Activated CD8-positive, alpha-beta T cell treated with anti-CD3 and anti-CD28 coated beads for 36 hours (primary cell): ENCODE measurements at places on chromosomes 4 and X.
A peak's percentile ranks its signal among the peaks of the same experiment; 100 is the strongest.

DNA sequence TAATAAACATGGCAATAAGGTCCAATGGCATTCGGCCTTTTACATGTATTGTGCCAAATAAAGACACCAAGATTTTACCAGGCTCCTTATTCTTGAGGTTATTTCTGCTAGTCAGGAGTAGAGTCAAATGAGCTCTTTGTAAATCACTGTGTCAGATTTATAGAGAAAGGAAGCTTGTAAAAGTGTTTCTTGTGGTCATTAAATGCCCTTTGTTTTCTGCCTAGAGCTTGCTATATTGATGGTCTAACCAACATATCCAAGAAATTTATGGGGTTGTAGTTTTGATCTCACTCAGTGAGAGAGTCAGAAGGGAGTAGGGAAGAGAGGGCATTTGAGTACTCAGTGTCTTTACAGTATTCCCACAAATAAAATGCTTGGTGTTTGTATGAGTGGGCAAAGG is 86.2 kb upstream of the FRMPD4 start:
- H3K4me1 ChIP-seq, result no peaks in the 10 kb centered on the region
- no peak for DNase-seq
- H3K27ac ChIP-seq, result no peak overlapping the region
- no peak overlapping the region for H3K4me3 ChIP-seq

DNA sequence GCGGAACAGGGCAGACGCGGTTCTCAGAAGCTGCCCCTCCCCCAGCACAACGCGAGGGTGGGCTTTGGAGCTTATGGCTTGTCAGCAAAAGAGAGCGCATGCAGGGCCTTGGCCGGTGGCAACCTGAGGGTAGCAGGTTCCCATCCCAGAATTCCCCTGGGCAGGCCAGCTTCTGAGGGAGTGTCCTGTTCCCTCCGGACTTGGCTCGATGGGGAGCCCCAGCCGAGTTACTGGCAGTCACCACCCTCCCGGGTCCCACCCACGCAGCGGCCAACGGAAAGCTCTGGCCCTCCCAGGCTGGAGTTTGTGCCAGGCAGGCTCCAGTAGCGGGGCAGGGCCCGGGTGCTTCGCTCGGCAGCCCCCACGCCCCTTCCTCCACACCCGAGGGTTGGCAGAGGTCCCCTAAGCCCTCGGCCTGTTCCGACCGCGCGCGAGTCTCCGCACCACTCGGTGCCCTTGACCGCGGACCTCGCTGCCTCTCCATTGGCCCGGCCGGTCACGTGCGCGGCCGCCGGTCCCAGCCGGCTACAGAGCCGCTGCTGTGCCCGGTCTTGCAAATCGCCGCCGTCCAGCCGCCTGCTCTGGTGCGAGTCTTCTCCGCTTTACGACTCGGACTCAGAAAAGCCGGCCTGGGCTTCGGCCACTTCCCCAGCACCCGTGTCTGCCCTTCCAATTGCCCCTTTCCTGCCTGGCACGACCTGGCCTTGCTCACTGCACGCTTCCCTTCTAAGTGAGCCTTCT is 20.9 kb upstream of the MTM1 start:
- no peaks in the 10 kb centered on the region for H3K36me3 ChIP-seq
- H3K27ac ChIP-seq, result peak overlapping the region; percentile 80
- peak overlapping the region; percentile 56 for H3K4me3 ChIP-seq
- no peaks in the 10 kb centered on the region for H3K27me3 ChIP-seq
- no peak for DNase-seq

DNA sequence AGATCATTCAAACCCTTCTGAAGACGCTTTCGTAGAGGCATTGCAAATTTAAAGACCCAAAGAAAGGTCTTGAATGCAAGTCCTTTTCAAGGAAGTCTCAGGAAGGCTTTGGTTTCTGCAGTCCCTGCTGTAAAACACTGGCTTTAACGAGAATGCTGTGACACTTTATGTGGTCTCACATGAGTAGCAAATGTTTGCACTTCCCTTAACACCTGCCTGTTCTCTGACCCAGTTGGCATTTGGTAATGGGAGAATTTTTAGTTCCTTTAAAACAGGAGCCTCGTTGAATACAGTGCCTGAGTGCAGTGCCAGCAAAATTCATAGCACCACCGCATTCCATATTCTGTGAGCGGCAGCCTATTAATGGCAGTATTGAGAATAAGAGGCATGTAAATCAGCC is 330.5 kb upstream of the PRKX start:
- H3K36me3 ChIP-seq, result no peaks in the 10 kb centered on the region
- no peak overlapping the region for H3K4me3 ChIP-seq
- no peaks in the 10 kb centered on the region for H3K27me3 ChIP-seq
- no peaks in the 10 kb centered on the region for H3K4me1 ChIP-seq
- no peak for DNase-seq
- H3K27ac ChIP-seq, result no peak overlapping the region

DNA sequence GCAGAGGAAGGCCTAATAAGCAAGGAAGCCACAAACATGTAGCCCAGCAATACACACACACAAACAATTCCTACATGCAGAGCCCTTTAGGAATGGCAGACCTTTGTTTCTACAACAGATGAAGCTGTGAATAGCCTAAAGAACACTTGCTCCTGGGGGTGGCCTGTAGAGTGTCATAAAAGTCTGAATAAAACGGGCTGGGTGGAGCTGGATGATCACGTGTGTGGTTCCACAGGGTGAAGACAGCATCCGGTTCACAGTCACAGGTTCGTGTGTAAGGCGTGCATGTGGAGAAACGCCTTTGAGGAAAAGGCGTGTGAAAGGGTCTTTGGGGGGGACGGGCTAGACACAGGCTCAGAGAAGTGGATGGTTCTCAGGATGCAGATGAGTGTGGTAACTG is 156.1 kb downstream of the AFAP1 start:
- no peak overlapping the region for H3K4me3 ChIP-seq
- H3K4me1 ChIP-seq, result peaks cover 24% of the 10 kb centered on the region
- no peak for DNase-seq
- no peak overlapping the region for H3K27ac ChIP-seq
- no peaks in the 10 kb centered on the region for H3K27me3 ChIP-seq
- H3K36me3 ChIP-seq, result peaks cover 4% of the 10 kb centered on the region

DNA sequence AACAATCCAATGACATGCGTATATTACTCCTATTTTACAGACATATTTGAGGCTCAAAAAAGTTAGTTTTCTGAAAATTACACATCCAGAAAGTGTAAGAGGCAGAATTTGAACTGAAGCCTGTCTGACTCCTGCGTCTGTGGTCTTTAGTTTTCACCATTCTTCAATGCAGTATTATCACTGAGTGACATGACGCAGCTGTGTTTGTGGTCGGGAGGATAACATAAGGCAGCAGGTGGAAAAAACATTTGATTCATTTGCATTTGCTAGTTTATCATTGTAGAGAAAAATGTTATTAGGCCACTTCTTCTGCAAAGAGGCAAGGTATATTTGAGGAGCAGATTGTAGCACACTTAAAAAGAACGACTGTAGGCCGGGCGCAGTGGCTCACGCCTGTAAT is 186.7 kb downstream of the TENM3 start:
- peaks cover 4% of the 10 kb centered on the region for H3K27me3 ChIP-seq
- no peaks in the 10 kb centered on the region for H3K36me3 ChIP-seq
- H3K4me1 ChIP-seq, result no peaks in the 10 kb centered on the region

DNA sequence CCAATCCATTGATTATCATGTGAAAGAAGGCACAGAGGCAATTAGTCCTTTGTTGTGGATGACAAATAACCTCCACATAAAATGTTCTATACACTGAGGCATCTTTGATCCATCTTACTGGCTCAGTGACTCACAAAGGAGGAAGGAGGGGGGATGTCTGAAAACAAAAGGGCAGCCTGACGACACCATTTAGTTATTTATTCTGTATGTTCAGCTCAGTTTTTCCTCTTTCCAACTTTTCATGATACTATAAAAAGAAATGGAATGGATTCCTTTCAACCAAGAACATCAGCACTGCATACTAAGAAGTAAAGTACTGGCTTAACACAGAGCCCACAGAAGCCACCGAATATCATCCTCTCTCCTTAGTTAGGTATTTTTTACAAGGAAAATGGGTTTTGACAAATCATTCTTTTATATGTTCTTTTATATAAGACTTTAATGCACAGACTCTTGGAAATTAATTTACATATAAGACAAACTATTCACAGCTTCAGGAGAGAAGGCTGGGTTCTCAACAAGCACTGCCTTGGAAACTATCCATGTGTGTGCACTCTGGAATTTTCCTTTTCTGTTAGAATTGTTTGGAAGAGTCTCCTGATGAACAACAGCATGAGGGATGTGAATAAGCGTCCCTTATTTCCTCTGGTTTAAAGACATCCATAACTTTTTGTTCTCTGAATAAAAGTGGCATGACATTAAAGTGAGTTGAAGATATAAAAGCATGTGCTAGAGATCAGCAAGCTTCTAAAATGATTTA is 135.6 kb downstream of the TSPAN5 start:
- H3K4me1 ChIP-seq, result peaks cover 43% of the 10 kb centered on the region
- no peaks in the 10 kb centered on the region for H3K36me3 ChIP-seq
- DNase-seq, result no peak
- no peak overlapping the region for H3K4me3 ChIP-seq
- H3K27me3 ChIP-seq, result no peaks in the 10 kb centered on the region

GRCh38 chr4:138242834-138243156 is 646 bp upstream of the SLC7A11 start:
- H3K4me1 ChIP-seq, result peaks cover 8% of the 10 kb centered on the region
- H3K27ac ChIP-seq, result no peak overlapping the region
- no peaks in the 10 kb centered on the region for H3K27me3 ChIP-seq
- peaks cover 2% of the 10 kb centered on the region for H3K36me3 ChIP-seq
- peak overlapping the region; percentile 74 for H3K4me3 ChIP-seq
- DNase-seq, result no peak

GRCh38 chrX:49171752-49172279 is at the start of gene PLP2:
Gene PLP2, plus strand, starts transcription at chrX:49171898. Its CDS starts 103 bp downstream, at chrX:49172001.
- peaks cover 24% of the 10 kb centered on the region for H3K4me1 ChIP-seq
- peak within 1 kb of the TSS; percentile 85 for H3K4me3 ChIP-seq
- peak within 1 kb of the TSS; percentile 93 for H3K27ac ChIP-seq
- H3K36me3 ChIP-seq, result peaks cover 29% of the 10 kb centered on the region
- no peaks in the 10 kb centered on the region for H3K27me3 ChIP-seq
- DNase-seq, result peak; percentile 85

- H3K4me3 ChIP-seq, result no peak overlapping the region
- no peaks in the 10 kb centered on the region for H3K27me3 ChIP-seq
- no peaks in the 10 kb centered on the region for H3K36me3 ChIP-seq
These were observed 43.7 kb upstream of the NPY2R start for GRCh38 chr4:155164718-155165117.

DNA sequence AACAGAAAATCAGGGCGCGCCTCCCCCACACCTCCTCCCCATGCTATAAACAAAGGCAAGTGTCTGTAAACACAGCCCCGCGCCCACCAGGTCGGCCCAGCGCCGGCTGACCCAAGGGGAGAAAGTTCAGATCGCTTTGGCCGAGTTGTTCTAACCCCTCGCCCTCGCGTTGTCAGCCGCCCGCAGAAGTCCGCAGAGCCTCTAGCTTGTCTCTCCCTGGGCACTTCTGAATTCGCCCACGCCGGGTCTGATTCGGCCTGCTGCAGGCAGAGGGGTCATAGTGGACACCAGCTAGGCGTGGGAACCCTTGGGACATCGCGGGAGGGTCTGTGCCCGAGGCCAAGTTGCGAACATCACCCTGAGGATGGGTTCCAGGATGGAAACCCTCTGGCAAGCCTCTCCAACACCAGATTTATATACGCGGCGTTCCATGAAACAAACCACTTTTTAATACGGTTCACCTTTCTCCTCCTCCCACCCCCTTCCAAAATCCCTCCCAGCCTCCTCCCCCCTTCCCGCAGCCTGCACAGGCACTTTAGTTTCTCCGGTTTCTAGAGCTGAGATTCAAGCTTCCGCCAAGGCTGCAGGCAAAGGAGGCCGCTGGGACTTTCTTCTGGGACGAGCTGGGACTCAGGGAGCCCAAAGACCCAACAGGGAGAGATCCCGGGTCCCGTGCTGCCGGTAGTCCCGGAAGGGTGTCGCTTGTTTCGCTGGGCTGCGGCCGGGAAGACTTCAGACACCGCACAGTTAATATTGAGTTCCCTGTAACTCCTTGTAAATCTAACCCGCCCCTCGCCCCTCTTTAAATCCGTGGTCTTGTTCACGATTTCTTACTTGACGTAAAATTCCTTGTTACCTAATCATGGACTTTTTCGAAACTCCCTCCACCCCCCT is 4.7 kb downstream of the HAND2 start:
- no peak overlapping the region for H3K4me3 ChIP-seq
- no peak overlapping the region for H3K27ac ChIP-seq
- H3K36me3 ChIP-seq, result peaks cover 11% of the 10 kb centered on the region
- peaks cover 17% of the 10 kb centered on the region for H3K4me1 ChIP-seq
- DNase-seq, result no peak
- H3K27me3 ChIP-seq, result peaks cover 87% of the 10 kb centered on the region

- DNase-seq, result no peak
- peaks cover 86% of the 10 kb centered on the region for H3K36me3 ChIP-seq
- peaks cover 28% of the 10 kb centered on the region for H3K4me1 ChIP-seq
- no peaks in the 10 kb centered on the region for H3K27me3 ChIP-seq
- H3K27ac ChIP-seq, result peak overlapping the region; percentile 99
- H3K4me3 ChIP-seq, result peak overlapping the region; percentile 99
These were observed 7.9 kb downstream of the RHOH start for GRCh38 chr4:40204507-40205258.

- no peaks in the 10 kb centered on the region for H3K4me1 ChIP-seq
- no peak for DNase-seq
- H3K4me3 ChIP-seq, result no peak overlapping the region
- no peaks in the 10 kb centered on the region for H3K36me3 ChIP-seq
These were observed 34.6 kb downstream of the ANXA5 start for GRCh38 chr4:121662225-121662624.

DNA sequence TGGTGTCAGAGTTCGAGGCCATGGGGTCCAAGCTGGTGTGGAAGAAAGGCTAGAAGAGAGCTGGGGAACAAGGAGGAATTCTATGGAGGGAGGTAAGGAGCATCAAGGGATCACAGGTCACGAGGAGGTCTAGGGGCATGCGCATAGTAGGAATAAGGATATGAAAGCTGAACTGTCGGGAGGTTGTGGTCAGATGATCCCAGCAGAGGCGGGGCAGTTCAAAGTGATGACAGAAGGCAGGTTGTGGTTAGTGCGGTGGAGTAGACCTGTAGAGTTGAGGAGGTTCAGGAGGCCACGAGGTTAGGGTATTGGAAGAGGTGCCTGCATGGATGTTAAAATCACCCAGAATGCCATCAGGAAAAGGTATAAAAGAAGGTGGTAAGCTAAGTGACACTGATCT is 156.3 kb downstream of the TMEM164 start:
- peak overlapping the region; percentile 43 for H3K27ac ChIP-seq
- no peaks in the 10 kb centered on the region for H3K36me3 ChIP-seq
- H3K4me3 ChIP-seq, result no peak overlapping the region
- no peaks in the 10 kb centered on the region for H3K27me3 ChIP-seq
- DNase-seq, result peak; percentile 5

GRCh38 chrX:18966624-18967023 is 17.3 kb downstream of the PHKA2 start:
- no peaks in the 10 kb centered on the region for H3K27me3 ChIP-seq
- no peak overlapping the region for H3K27ac ChIP-seq
- no peak for DNase-seq
- H3K36me3 ChIP-seq, result no peaks in the 10 kb centered on the region
- no peak overlapping the region for H3K4me3 ChIP-seq

DNA sequence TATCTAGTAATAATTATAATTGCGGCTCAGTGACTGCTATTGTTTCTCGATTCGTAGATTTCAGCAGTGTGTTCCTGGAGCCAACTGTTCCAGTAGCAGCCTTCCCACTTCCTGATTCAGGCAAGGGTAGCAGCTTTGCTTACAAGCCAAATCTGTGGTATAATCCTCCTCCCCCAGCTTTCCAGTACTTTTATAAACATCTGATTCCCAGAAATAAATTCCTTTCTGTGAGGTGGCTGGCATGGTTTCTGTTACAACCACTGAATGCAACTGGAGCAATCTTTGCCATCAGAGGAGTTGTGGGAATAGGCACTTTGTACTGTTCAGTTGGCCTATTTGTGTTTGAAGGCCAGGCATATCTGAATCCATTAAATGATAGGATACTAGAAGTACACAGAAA is 80.0 kb downstream of the GLRA3 start:
- no peak overlapping the region for H3K27ac ChIP-seq
- H3K36me3 ChIP-seq, result no peaks in the 10 kb centered on the region
- no peaks in the 10 kb centered on the region for H3K27me3 ChIP-seq
- H3K4me1 ChIP-seq, result no peaks in the 10 kb centered on the region
- DNase-seq, result no peak
